ENCODE measurements at places on chromosomes 1 and 21. TPM values are rescaled to one million over a fixed set of nuclear protein-coding genes. Genes with fewer than 3 reads are reported as not detected.

GRCh38 chr1:145845144-145845513, 301 bp upstream of the NUDT17 start:
- DNase-seq = no peak

DNA sequence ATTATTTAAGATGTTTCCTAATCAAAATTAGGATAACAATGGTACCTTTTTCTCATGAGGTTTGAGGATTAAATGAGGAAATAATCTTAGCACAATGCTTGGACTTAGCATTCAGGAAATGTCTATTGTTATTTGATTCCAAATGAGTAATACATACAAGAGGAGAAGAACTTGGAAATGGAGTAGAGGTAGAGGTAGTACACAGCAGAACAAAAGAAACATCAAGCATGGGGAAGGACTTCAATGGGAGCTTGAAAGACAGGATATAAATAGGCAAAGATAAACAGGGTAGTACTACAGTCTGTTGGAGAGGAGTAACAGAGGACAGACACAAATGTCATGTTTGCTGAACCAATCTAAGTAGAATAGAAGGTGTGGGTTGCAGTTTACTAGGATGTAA, 59.5 kb upstream of the RGS2 start:
- no peak for DNase-seq

GRCh38 chr1:42551180-42551579, 88.1 kb downstream of the CCDC30 start:
- no peak for DNase-seq

DNA sequence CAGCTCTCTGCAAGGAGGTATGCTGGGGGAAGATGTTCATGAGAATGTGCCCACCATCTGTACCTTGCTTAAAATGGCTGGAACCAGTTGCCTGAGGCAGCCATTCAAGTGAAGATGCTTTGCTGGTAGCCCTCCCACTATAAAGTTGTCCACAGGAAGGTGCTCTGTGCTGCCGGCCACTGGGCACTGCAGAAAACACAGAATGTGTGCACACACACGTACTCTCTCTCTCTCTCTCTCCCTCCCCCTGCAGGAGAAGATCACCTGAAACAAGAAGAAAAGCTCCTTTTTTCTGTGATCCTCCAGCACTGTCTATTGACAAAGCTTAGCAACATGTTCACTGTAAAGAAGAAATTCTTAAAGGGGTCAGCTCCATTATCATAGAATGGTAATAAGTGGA, 134.8 kb downstream of the PIGK start:
- DNase-seq = no peak

DNA sequence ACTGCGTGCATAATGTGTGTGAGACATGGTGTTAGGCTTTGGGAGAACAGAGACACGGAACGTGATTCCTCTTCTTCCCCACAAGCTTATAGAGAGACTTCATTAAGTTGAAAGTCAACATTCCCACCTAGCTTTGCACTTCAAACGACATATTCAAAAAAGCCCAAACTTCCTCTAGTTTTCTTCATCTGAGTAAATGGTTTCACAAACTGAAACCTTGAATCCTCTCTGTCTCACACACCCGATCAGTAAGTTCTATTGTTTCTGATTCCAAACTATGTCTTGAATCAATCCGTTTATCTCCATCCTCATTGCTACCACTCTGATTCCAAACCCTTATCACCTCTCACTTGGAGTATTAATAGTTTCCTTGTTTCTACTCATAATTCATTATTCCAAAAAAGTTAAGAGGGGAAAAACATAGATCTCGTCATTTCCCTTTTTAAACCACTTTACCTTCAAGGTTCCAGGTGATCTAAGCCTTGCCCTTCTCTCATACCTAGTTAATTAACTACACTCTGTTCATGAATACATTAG, 1.6 kb upstream of the METTL18 start:
- DNase-seq = no peak

GRCh38 chr21:14451546-14451945, 68.6 kb upstream of the HSPA13 start:
- no peak for DNase-seq

DNA sequence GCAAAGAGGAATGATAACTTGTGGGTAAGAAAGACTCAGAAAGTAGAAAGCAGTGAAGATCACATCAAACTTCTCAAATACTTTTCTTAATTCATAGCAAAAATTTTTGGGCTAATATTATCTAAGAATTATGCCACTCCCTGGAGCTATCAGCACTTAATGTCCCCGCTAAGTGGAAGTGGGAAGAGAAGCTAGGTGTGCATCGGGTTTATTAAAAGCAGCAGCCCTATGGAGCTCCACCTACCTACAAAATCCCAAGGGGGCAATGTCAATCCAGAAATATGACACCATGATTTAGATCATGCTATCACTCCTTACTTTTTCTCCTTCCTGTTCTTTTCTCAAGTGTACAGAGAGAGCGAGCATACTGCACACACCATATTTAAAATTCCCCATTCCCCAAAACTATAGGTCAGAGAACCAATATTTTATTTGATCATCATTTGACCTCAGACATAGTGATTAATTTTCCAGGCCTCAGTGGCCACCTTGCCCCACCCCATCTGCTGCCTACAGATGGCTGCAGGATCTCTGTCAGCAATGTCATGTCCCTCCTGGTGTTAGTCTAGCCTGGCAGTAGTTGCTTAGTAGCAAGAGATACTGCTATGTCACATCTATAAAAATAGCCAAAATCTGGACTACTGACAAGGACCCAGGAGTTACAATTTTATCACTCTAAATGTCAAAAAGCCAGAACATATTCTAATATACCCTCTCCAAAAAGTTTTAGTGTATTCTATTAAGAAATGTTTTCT, 66.6 kb downstream of the MAP3K21 start:
- no peak for DNase-seq

- no peak for DNase-seq
Measured at GRCh38 chr21:29379517-29380054, 80.9 kb downstream of the BACH1 start.

GRCh38 chr1:165047994-165048393, 308.5 kb downstream of the LMX1A start:
- no peak for DNase-seq

DNA sequence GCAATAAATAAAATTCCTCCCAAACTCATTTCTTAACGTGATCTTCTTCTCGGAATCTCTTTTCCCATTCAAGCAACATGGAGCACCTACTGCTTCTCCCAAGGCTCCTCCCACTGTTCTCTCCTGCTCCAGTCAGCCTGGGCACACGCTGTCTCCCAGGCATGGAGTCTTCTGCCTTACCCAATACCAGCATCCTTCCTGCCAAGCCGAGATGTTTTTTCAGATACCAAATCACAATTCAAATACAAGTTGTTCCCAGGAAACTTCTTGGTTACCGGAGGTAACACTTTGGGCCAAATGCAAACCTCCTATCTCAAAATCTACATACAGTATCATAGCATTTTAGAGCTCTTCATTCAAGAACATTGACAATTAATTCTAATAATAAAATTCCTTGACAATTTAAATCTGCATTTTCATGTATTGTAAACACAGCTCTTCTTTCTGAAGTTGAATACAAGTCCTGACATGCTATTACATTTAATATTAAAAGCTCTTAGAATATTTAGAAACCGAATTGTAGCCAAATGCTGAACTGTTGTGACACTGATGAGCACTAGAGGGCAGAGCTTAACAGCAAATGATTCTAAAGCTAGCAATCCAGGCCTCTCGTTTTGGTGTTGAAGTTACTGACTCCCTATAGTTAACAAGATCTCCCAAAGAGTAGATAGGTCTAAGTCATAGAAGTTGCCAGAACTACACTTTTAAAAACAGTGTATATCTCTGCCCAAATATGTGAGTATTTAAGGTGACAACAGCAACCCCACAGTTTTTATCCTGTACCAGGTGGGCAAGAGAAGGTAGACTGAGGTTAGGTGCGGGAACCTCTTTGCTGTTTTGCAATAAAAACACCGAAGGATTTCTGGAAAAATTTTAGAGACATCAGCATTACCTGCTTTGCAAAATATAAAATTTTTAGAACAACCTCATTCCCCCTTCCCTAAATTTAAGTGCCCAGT, 52.3 kb downstream of the BCAR3 start:
- peak; percentile 67 for DNase-seq

GRCh38 chr21:39048064-39048463, 135.2 kb downstream of the PSMG1 start:
- DNase-seq = no peak

DNA sequence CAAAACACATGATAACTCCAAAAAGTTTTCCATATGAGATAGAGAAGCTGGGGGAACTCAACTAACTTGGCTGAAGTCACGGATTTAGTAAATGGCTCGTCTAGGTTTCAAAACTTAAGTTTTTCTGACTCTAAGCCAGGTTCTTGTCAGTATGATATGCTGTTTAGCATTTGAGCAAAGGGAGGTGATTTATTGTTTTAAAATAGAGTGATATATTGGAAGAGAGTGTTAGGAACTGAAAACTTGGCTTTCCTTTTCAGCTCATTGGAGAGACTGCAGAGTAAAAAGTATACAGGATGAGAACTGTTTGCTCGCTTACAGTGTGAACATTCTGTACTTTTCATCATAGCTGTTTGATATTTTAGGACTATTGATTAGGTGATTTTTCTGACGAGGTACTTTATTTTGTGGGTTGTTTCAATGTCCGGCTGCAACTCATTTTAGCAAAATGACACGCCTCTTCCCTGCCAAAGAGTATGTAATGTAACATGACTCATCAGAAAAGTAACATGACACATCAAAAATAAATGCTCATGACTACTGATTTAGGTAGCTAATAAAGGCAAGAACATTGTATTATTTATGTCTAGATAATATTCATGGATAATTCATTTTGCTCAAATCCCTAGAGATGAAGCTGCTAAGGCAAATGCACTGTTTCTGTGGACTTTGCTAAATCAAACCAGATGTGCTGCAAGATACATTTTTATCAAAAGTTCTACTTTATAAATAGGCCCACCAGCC, 355.1 kb downstream of the GPATCH2 start:
- peak; percentile 24 for DNase-seq

DNA sequence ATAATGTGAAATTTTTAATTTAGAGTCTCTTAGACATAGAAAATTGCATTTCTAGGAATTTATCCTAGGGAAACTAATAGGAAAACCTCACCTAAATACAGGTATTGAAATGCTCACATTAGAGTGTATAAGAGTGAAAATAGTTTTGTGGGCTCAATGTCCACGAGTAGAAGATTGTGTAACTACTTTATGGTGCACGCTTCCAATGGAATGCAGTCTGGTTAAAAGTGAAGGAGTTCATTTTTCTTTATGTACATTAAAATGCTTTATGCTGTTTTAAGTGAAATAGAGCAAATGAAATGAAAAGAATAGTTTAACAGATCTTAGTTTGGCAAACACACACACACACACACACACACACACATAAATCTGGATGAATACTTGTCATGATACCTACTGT, 278.2 kb downstream of the USP25 start:
- DNase-seq = no peak

DNA sequence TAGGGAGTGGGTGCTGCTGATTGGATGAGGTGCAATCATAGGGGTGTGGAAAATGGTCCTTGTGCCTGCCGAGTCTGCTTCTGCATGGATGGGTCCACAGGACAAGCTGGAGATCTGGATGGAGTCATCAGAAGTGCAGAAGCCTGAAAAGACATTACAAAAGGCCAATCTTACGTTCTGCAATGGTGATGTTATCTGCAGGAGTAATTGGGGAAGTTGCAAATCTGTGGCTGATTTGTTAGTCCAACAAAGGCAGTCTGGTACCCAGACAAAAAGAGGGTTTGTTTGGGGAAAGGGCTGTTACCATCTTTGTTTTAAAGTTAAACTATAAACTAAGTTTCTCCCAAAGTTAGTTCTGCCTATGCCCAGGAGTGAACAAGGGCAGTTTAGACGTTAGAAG, 166.5 kb downstream of the PGBD5 start:
- DNase-seq = no peak

DNA sequence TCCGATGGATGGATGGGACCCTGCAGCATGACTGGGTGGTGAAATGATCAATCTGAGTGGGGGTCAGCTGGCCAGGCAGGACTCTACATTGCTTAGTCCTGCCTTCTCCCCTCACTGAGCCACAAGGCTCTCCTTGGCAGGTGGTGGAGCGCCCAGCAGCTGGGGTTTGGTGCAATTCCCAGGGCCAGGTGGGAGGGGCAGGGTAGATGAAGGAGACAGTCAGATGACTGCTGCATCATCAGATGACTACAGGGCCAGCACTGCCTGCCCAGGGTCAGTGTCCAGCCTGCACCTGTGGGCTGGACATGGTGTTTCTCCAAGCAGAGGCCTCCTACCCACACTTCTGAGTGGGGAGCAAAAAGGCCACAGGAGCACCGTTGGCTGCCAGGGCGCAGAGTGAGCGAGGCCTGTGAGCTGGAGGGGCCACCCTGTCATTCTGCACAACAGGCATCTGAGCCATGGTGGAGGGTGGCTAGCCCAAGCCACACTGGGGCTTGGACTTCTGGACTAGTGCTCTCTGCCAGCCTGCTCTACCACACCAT, 103.9 kb upstream of the EDN2 start:
- DNase-seq = no peak

- DNase-seq = no peak
Measured at GRCh38 chr1:70707214-70707613, 296.1 kb downstream of the CTH start.

DNA sequence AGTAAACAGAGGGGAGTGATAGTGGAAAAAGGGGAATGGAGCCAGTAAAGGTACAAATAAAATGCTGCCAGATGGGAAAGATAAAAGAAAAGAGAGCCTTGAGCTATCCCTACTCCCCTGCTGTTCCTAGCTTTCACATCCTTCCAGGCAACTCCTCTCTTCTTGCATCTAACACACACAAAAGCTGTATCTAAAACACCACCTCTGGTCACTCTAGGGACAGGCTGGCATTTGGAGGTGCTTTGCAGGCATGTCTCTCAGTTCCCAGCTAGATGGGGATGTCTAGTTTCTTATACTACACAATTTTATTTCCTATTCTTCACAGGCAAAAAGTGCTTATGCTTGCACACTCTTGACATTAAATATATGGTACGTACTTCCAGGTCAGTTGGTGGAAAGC, 185.1 kb upstream of the ST6GALNAC5 start:
- DNase-seq = no peak

GRCh38 chr21:45916011-45916840, 65.3 kb upstream of the COL6A1 start:
- no peak for DNase-seq

GRCh38 chr1:113978863-113979702, at the start of gene OLFML3:
TSS of gene OLFML3 (plus strand) at chr1:113979474. CDS start at chr1:113979517, 43 bp downstream.
- peak; percentile 91 for DNase-seq

Gene IL19
- polyA plus RNA-seq = not detected

Gene DRAXIN
- polyA plus RNA-seq = 0.04 TPM

Gene IGSF9
- polyA plus RNA-seq = not detected
